ENCODE measurements at places on chromosomes 6 and 20.

- no peak for DNase-seq
Measured at GRCh38 chr20:36040571-36040970, 72.2 kb downstream of the CNBD2 start.

GRCh38 chr6:139695361-139695760 lies 320.9 kb upstream of the CITED2 start:
- DNase-seq, result no peak

DNA sequence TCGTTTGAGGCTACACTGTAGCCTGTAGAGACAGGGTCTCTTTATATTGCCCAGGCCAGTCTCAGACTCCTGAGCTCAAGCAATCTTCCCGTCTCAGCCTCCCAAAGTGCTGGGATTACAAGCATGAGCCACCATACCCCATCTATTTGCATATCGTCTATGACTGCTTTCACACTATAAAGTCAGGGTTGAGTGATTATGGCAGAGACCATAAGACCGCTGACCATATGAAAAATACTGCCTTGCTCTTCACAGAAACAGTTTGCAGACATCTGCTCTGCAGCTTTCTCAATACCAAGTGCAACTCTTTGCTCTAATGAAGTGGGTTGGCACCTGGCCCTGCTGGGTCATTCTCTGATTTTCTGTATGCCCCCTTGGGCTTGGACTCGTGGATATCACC lies 79.5 kb upstream of the PAK5 start:
- no peak for DNase-seq

GRCh38 chr6:40955178-40955545 lies 83.9 kb downstream of the UNC5CL start:
- no peak for DNase-seq

DNA sequence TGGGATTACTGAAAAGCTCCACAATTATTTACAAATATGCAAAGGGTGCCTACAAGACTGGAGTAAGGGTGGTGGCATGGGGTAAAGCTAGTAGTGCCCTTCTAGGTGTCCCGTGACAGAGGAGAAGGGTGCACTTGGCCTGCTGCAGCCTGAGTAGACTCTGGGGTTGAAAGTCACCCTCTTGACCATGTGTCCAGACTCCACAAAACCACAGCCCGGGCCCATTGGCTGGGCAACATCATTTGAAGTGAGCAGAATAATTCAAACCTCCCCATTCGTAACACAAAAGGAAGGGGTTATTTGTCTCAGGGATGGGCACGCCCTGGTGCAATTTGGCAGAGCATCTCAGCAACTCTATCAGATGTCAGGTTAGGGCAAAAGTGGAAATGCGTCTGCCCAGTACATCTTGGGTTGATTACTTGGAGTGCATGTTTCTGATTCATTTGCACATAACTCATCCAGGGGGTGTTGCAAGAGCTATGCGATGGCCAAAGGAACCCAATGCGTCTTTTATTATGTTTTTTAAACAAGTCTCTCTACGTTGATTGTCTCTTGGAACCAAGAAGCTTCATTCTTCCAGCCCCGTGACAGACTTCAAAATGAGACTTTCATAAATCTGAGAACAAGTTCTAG lies 56.7 kb downstream of the ISM1 start:
- DNase-seq, result no peak

DNA sequence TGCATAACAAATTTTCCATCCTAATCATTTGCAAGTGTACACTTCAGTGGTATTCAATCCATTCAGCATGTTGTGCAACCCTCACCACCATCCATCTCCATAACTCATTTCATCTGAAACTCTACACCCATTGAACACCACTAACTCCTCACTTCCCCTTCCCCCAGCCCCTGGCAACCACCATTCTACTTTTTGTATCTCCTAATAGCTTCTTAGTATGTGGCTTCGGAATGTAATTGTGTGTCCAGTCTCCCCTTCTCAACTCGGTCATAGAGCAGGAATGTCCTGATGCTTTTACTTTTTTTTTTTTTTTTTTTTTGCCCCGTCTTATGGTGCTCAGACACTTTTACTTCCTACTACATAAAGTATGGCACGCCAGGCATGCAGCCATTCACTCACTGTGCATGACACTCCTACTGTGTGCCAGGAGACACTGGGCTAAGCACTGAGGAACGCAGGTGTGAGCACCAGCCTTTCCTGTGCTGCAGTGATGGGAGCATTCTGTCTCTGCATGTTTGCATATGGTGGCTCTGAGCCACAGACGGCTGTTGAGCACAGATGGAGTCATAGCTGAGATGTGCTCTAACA lies 15.3 kb downstream of the HCK start:
- DNase-seq, result no peak
